ENCODE measurements at places on chromosomes 6 and 20. TPM values are rescaled to one million over a fixed set of nuclear protein-coding genes. Genes with fewer than 3 reads are reported as not detected.

- no peak for DNase-seq
Measured at GRCh38 chr6:111147440-111147839, 60.1 kb downstream of the SLC16A10 start.

GRCh38 chr6:99362678-99363268 lies 13.3 kb upstream of the FAXC start:
- no peak for DNase-seq

DNA sequence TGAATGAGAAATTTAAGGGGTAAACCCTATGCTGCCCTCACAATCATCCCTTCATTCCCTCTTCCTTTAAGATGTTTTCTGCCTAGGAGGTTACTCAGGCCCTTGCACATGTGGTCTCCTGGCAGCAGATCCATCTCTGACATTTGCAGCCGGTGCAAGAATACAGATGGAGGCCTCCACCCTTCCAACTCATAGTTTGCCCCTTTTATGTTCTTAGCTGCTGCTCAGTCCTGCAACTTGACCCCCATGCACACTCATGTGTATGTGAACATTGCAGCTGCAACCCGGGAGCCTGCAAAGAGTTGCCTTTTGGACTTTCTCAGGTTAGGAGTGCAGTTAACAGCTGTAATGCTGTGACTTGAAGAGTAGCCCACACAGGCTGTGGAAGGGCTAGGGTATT lies 131.9 kb upstream of the SGK1 start:
- DNase-seq: no peak

DNA sequence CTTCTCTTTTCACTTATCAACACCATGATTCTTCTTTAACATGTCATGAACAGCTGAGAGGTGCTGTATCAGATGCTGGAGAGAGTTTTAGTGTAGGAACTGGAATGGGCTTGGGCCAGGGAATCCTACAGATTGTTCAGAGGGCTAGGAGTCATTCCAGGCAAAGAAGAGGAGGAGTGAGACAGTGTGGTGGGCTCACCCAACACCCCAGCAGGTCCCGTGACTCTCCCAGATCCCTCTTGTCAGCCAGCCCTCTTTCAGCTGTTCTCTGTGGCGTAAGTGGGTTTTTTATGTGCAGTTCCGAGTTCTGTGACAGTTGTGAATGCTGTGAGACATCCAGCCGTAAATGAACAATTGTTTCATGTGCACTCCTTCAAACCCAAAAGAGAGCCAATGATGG lies 31.4 kb upstream of the CEP162 start:
- DNase-seq: no peak

The MUC21 gene
- not detected for total RNA-seq

Measured in ureter (tissue), 1 donor.